ENCODE measurements at places on chromosomes 2 and 18.
A peak's percentile ranks its signal among the peaks of the same experiment; 100 is the strongest.

DNA sequence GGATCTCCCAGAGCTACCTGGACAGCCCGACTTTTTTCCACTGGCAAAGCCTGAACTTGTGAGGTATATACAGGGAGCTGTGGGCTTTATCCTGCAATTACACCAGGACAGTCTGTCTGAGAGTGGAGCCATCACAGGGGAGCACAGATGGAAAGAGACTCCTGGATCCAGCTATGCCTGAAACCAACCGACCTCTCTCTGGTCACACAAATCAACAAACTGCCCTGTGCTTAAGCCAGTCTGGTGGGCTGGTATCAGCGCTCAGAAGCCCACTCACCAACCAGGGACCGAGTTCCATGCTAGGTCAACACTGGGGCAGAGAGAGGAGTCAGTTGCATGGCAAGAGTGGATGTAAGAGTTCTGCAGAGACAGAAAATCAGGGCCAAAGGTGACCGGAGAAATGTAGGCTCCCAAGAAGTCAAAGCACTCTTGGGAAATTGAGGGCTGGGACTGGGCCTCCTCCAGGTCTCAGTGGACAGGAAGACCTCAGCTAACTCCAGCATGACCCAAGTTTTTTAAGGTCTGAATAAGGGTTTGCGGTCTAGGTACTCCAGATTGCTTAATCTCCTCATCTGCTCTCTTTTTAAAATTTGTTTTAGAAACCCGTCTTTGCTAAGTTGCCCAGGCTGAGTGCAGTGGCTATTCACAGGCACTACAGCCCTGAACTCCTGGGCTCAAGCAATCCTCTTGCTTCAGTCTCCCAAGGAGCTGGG is 3.8 kb upstream of the BOK start:
- no peak for DNase-seq

GRCh38 chr2:149017116-149017985 is 21.1 kb upstream of the LYPD6B start:
- peak; percentile 43 for DNase-seq

DNA sequence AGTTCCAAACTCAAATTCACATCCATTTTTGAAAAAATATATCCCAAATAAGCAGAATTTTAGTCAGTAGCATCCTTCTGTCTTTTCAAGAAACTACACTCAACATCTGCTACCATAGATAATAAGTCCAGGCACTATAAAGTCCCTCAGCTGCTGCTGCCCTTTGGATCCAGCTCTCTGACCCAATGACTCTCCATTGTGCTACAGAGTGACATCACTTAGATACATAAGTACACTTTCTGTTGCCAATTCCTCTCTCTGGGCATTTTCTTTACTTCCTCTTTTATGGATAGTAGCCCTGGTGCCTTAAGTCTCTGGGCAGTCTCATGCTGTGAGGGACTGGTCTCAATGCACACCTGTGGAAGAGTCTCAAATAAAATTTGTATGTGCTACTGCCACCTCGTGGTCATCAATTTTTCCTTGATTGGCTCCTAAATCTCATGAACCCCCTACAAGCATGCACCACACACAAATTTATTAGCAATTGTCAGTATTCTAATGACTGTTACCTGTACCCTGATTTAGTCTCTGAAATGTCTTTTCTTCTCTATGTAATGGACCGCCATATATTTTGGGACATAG is 219.2 kb downstream of the LRP1B start:
- DNase-seq, result peak; percentile 10

DNA sequence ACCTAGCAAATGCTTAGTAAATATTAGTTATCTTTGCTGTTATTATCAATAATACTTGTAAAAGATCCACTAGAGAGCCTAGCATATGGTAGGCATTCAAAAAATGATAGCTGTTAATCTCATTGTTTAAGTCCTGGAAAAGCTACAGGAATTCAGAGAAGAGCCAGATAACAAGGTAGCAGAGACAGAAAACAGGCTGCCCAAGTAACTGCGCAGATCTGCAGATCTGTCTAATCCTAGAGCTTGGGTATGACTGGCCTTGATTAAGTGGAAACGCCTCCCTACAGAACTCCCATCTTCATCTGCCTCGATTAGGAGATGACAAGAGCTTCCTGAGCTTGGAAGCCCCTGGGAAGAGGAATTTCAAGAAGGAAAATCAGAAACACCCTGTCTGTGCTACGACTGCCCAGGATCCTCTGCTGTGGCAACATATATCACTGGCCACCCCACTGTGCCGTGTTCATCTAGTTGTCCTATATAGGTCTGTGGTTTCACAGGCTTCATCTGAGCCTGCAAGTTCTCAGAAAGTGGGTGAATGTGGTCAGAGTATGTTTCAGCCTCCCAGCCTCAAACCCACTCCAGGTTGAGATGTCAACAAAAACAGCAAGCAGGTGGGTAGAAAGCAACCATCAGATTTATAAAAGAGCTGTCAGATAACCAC is 151.5 kb upstream of the PKDCC start:
- no peak for DNase-seq

- no peak for DNase-seq
Observed at GRCh38 chr2:84969511-84970209, 1.3 kb upstream of the KCMF1 start.

GRCh38 chr18:49052891-49053644 is 102.3 kb upstream of the SMAD7 start:
- no peak for DNase-seq

DNA sequence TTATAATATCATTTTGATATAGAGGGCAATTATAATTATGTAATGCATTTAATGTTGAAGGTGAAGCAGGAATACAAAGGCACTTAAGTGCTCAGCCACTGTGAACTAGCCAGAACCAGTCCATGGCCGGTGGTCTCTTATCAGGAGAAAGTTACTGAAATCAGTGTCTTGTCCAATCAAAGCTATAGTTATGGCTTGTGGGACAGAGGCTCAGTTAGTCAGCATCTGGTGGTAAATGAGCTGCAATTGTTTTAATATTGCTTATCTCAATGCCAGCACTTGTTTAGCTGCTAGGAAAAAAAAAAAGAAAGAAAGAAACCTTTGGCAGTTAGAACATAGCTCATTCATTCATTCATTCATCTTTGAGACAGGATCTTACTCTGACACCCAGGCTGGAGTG is 3.8 kb upstream of the ALS2 start:
- DNase-seq, result no peak

DNA sequence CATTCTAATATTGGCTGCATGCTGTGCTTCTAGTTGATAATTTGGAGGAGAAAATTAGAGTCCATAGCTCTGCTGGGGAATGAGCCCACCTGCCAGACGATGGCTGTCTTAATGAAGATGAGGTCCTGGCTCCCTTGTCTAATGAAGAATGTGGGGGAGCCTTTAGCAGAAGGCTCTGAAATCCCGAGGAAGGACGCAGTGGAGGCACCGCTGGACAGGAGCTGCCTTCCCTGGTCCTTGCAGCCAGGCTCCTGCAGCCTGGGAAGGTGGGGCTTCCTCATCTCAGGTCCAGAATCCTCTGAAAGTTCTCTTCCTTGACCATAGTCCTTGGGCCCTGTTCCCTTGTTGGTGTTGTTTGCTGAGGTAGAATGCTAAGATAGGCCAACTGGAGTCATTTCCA is 208.3 kb downstream of the AGAP1 start:
- DNase-seq, result no peak

DNA sequence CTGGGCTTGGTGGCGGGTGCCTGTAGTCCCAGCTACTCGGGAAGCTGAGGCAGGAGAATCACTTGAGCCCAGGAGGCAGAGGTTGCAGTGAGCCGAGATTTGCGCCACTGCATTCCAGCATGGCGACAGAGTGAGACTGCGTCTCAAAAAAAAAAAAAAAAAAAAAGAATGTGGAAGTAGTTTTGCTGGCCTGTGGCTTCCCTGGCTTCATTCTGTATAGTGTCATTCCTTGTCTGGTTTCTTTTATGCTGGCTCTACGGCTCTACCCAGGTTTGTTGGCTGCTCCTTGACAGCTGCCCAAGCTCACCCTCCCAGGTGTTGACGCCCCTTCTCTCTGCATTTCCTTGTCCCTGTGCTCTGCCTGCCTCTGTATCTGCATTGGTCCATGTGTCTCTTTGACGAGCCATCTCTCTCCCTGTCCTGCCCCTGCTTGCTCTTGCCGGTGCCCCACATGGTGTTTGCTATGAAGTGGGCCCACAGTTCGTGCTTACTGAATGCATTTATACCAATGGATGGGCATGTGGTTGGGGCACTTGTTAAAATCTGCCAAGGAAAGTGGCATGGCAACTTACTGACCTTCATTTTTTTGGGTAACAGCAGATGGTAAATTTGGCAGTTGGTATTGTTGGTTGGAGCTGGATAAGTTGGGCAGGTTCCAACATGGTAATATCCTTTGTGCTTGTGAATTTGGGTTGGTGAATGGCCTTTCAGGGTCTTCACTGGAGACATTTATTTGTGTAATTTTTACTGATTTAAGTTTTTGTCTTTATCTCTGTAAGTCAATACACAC is 113.9 kb downstream of the MAP4K4 start:
- no peak for DNase-seq

DNA sequence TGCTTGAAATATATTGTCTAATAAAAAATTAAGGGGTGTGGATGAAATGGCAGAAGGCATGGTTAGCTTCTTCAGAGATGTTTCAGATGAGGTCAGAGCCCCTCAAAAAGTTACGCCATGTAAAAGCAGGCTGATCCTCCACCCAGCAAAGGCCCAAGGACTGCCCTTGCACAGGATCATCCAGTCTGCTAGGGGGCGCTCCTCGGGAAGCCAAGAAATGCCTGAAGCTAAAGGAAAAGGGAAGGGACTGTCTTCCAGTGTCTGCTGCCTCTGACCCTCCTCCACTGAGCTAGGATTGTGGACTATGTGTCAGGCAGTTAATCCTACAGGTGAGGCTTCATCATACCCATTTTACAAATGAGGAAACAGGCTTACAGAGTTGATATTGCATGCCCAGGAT is 33.8 kb upstream of the TEX51 start:
- DNase-seq, result no peak

GRCh38 chr2:96167407-96168013 is 22.3 kb upstream of the DUSP2 start:
- no peak for DNase-seq

DNA sequence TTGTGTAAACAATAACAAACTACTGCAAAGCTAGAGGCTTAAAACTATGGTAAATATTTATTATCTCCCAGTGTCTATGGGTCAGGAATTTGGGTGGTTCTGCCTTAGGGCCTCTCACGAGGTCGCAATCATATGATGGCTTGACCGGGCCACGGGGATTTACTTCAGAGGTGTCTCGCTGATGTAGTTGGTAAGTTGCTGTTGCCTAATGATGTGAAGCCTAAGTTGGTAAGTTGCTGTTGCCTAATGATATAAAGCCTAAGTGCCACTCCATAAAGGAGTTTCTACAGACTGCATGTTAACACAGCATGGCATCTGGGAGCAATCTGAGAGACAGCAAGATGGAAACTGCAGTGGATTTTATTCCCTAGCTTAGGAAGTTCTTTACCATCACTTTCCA is 35.8 kb downstream of the FMNL2 start:
- no peak for DNase-seq

GRCh38 chr2:207061181-207061580 is 104.6 kb downstream of the KLF7 start:
- no peak for DNase-seq

DNA sequence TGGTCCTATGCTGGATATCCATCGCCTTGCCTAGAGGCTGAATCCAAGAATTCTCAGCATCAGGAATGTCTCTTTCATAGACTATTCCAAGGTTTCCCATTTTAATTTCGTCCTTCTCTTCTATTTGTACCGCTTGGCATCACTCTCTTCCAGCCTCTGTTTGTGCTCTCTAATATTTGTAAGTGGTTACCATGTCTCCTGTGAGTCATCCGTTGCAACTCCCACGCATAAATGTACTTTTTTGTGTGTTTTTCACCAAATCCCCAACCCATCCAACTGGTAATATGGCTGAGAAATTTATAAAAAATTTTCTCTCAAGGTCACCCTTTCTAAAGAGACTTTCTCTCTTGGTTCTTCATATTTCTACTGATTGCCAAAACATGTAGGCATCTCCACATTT is 21.8 kb downstream of the COLEC12 start:
- no peak for DNase-seq

- no peak for DNase-seq
Observed at GRCh38 chr18:57243624-57244179, 96.8 kb downstream of the BOD1L2 start.

GRCh38 chr2:217945530-217945929 is 57.3 kb downstream of the TNS1 start:
- DNase-seq, result no peak

GRCh38 chr18:48157956-48158355 is 227.5 kb upstream of the SMAD2 start:
- DNase-seq, result no peak

- DNase-seq, result no peak
Observed at GRCh38 chr18:58400331-58400870, 228.5 kb downstream of the ALPK2 start.

DNA sequence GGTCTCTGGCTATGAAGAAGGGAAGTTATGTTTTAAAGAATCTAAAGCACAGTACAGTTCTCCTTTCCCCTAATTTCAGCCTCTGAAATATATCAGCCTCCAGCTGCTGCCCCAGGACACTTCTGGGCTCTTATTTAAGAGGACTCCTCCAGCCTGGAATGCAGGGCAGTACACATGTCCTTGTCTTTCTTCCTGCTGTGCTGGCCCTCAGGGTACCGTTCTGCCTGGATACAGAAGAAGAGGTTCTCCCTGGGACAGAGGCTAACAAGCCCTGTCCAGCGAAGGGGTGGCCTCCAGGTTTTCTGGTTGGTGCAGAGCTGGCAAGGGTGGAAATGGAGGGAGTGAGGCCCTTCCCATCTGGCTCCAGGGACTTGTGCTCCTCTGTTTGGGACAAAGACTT is 22.1 kb downstream of the MLPH start:
- no peak for DNase-seq

All from Panc1 (cell line).